ENCODE measurements at places on chromosomes 4 and X.

DNA sequence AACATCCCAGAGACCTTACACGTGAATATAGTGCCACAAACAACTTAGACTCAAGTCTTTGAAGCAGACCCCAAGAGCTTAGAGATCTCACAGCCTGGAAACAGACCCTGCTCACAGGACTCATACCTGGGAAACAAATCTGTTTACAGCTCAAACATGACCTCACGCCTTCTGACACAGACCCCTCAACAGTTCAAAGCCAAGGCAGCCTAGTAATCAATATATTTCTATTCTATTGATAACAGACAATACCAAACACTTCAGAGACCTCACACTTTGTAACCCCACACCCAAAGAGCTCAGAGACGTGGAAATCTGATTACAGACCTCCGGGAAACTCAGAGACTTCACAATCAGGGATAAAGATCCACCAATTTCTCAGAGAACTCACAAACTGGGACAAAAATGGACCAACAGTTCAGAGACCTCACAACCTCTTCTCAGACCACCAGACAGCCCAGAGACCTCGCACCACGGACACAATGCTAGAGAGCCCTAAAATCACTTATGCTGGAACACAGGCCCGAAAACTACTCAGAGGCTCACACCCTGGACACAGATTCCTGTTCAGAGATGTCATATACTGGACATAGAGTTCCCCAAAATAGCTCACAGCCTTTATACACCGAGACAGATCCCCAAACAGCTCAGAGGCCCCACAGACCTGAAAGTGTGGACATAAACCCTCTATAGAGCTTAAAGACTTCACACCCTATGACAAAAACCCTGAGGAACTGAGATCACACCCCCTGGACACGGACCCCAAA lies 14.8 kb downstream of the SUV39H1 start:
- DNase-seq = no peak

DNA sequence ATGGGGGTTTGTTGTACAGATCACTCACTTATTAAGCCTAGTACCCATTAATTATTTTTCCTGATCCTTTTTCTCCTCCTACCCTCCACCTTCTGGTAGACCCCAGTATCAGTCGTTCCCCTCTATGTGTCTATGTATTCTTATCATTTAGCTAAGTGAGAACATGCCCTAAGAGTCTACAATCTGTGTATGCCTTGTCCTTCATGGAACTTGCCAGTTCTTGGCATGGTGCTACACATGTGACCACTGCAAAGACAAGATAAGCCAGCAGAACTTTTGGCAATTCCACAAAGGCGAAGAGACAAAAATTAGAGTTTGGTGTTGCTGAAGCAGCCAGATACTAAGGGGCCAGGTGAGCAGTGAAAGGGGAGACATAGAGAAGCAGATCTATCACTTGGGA lies 101.3 kb downstream of the CORIN start:
- DNase-seq = no peak

- DNase-seq = no peak
These were observed 41.9 kb downstream of the HADH start for GRCh38 chr4:108031427-108032083.

DNA sequence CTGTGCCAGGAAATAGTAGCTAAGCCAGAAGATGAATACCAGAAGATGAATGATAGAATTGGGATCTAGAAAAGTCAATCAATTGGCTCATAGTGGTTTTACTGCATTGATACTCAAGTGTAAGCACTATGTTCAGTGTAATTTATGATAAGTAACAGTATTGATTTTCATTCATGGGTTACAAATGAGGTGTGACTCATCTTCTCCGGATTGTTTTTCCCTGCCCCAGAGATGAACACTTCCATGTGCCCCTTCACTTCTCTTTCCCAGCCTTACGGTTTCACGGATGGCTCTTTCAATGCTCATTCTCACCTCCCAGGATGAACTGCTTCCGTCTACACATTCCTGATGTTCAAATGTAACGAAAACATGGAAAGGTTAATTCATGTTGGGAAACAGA lies 9.8 kb upstream of the GUCY1B1 start:
- no peak for DNase-seq

GRCh38 chrX:41887691-41888090 lies 35.7 kb downstream of the CASK start:
- no peak for DNase-seq

DNA sequence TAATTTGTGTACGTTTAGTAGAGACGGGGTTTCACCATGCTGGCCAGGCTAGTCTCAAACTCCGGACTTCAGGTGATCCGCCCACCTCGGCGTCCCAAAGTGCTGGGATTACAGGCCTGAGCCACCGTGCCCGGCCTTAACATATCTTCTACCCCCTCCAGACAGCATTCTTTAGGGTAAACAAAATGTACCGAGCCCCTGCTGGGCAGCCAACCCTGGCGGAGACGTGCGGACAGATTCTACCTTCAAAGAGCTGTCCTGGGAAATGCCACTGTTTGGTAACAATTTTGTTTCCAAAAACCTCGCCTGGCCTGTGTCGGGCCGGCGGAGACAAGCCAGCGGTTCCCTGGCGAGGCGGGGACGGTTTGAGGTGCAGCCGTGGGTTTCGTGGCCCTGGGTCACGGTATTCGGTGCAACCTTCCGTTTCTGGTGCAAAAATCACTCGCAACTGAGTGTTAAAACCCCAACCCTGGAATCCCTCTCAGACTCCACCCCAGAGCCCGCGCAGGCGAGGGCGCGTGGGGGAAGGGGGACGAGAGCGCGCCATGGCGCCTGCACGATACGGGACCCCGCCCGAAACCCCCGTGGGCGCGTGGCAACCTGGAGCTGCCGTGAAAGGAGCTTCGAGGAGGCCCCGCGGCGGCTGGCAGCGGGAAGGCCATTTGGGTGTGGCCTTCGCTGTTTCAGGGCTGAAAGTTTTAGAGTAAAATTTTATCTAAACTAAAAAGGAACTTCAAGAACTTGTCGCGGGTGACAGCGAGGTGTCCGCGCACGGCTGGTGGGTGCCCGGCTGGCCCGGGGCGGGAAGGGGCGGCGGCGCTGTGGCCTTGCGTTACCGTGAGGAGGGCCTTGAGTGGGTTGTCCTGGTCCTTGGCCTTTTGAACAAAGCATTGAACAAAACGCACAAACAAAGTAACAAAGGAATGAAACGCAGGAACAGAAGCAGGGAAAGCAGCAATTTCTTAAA lies 17.0 kb downstream of the MRFAP1 start:
- no peak for DNase-seq

- no peak for DNase-seq
These were observed 112.6 kb downstream of the ATP10D start for GRCh38 chr4:47597696-47598095.

- no peak for DNase-seq
These were observed 190.1 kb upstream of the HS3ST1 start for GRCh38 chr4:11618666-11619282.

- DNase-seq = no peak
These were observed 41.6 kb upstream of the UGDH start for GRCh38 chr4:39568805-39569204.

DNA sequence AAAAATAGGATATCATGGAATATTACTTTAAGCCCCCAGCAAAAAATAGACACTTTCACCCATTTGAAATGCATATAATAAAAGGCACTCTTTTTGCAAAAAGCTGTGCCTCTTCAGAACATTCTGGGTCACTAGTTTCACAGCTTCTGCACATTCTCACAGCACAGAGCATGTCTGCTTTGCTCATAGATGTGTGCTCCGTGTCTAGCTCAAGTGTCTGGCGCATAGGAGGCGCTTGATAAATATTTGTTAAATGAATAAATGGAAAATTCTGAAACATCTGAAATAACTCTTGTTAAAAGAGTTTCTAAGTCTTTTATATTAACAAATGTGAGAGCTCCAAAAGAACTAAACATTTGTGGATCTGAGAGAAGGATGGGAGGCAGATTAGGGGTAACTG lies 275.2 kb downstream of the PTTG2 start:
- DNase-seq = no peak

- no peak for DNase-seq
These were observed 99.8 kb downstream of the PPP1R2C start for GRCh38 chrX:42678133-42678532.

DNA sequence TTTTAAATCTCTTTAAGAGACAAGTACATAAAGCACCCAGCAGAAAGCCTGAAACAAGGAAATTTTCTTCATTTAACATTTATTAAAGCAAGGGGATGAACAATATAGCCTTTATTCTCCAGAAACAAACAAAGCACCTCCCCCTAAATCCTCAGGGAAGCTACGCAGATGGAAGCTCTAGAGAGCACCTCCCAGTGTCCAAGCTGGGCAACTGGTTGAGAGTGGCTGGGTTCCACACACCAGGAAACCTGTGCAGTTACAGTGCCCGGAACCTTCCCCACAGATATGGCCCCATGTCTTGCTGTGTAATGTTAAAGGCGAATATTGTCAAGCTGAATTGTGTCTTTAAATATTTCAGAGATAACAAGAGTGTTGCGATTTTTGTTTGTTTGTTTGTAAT lies 8.9 kb upstream of the TRIML1 start:
- no peak for DNase-seq

DNA sequence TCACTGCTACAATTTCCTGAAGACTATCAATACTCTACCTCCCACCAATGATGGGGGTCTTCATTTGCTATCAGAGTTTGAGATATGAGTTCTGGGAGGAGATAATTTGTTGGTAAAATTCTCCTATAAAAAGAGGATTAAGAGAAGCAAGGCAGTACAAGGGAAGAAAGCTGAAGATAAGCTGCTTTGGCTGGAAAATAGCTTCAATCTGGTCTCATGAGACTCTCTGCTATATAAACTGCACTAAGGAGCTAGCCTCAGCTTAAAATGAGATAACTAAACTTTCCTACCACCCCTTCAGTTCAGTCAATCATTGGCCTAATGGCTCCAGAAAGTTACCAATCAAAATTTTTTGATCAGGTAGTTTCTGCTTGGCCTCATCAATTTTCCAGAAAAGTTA lies 2105.0 kb downstream of the ARAP2 start:
- DNase-seq = no peak

DNA sequence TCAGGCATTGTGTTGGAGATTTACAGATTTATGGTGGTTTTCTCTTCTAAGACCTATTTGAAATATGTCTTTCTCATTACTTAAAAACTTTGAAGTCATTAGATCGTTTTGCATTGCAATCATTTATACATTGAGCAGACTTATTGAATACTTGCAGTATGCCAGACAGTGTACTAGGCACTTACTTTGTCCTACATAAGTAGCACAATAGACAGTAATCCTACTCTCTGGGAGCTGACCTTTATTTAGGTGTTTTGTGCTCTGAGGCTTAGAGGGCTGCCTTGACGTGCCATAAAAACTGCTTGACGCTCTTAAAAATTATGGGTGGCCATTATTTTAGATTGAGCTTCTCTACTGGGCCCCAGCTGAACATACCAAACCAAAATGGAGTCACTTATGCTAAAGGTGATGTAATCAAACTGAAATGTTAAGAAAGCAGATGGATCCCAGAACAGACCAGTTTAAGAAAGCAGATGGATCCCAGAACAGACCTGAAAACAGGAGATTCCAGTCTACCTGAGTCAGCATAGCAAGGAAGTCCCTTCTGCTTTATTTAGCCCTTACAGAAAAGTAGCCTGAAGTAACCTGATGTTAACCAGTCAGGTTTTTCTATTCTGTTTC lies 42.4 kb downstream of the PTTG2 start:
- DNase-seq = no peak

DNA sequence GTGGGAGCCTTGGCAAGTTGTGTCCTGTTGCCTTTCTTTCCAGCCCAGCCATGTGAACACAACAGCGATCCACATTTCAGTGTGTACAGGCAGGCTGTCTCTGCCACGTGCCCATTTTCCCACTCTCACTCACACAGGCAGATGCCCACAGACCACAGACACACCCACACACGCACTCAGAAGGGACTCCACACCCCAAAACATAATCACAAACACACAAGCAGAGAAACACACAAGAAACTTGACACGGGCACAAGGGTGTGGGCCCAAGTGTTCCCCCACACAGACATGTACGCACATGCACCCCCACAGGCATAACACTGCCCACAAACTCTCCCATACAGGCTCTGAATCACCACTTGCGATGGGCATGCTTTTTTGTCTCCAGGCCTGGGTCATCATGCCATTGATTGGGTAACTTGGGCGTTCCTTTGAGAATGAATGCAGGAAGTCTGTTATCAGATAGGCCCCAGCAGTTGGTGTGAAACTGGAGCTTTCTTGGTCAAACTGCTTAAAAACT lies 84.3 kb downstream of the NBDY start:
- DNase-seq = no peak
